ENCODE measurements at places on chromosomes 16 and 17.

DNA sequence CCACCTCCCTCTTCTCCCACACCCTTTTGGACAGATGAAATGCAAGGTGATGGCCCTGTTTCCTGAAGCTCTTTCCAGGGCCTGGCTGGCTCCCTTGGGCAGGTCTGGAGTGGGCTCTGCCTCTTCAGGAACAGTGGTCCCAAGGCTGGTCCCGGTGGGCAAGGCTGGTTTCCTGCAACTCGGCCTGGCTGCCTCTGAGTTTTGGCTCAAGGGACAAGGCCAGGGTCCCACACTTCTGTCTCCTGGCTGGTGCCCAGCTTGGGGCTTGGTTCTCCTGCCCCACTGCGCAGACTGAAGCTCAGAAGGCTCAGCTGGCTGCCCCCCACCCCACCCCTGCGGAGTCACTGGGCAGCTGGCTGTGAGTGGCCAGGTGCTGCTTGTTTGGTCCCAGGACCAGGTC lies 3.8 kb upstream of the ACTG1 start:
- no peak for DNase-seq

DNA sequence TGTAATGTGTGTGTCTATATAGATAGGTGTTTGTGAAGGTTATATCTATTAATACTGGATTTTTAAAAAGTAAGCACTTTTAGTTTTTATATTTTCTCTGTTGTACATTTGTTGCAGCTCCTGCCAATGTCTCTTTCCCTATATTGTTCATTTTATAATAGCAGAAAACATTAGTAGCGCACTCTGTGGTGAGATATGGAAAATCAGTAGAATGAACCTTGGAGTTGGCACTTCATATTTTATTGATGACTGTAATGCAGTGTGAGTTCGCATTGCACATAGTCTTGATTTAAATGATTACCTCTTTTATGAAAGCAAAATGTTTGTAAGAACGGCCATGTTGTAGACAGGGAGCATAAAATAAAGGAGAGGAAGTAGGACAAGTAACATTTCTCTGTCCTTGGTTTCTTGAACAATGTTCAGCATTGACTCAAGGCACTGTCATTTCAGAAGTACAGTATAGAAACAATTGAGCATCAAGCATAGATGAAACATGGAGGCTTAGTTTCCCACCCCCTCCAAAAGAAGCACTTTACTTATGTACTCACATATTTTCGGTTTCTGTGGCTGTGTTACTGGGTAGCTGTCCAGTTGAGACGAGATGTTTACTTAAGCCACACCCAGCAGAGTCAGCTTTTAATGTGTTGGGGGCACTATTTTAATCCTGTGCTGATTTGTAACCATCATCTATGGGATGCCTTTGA lies 74.0 kb downstream of the TANC2 start:
- peak; percentile 5 for DNase-seq

GRCh38 chr17:82866590-82867191 lies 26.9 kb upstream of the ZNF750 start:
- DNase-seq = peak; percentile 87

DNA sequence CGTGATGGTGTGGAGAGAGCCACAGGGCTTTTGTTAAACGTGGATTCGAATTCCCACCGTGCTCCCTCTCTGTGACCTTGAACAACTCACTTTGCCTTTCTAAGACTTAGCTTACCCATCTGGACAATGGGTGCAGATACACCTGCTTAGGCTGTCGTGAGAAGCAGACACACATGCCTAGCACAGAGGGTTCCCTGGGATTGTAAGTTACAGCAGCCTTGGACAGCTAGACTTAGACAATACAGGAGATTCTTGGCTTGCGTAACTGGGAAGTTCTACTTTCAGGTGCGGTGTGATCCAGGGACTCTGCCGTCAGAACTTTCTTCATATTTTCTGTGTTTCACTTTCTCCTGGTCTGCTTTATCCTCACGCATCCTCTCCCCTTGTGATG lies 127.0 kb downstream of the ABCC1 start:
- no peak for DNase-seq

DNA sequence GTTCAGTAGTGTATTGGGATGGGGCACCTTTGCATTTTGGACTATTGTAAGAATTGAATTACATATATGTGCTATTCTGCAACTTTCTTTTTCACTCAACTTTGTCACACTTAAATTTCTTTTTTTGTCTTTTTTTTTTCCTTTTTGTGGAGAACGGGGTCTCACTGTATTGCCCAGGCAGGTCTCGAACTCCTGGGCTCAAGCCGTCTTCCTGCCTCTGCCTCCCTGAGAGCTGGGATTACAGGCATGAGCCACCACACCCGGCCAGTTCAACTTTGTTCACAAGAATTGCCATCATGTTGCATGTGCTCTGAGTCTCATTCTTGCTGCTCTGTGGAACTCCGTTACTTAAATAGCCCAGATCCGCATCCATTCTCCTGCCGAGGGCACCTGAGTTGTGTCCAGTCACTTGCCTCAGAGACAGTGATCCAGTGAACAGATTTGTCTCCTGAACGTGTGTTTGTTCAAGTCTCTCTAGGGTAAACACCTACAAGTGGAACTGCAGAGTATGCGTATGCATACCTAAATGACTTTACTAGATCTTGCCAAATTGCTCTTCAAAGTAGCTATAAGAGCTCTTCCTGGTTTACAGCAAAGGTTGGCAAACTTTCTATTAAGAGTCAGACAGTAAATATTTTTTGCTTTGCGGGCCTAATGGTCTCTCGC lies 3.4 kb upstream of the SLC38A10 start:
- no peak for DNase-seq
